Esophagus squamous epithelium (tissue), 5 donors: ENCODE measurements at places on chromosomes 16 and 17. TPM values are rescaled to one million over a fixed set of nuclear protein-coding genes. Genes with fewer than 3 reads are reported as not detected.

Gene CTF1
- total RNA-seq = 3.6 TPM

Gene TEFM
- total RNA-seq = 10.1 TPM

Gene UMOD
- not detected for total RNA-seq

Gene FOXL1
- not detected for total RNA-seq

Gene ACSM3
- 1.3 TPM for total RNA-seq

Gene SRL
- total RNA-seq = not detected

Gene KRTAP9-2
- not detected for total RNA-seq

Gene TAOK2
- 30.3 TPM for total RNA-seq

Gene C16orf96
- 0.04 TPM for total RNA-seq

Gene KRT17
- 84.2 TPM for total RNA-seq

Gene SHBG
- not detected for total RNA-seq

Gene GUCY2D
- total RNA-seq = not detected

Gene CD7
- total RNA-seq = 4.4 TPM

Gene CDR2L
- 5.3 TPM for total RNA-seq

Gene EXOC3L1
- total RNA-seq = 2.3 TPM

Gene KRT32
- total RNA-seq = 12.8 TPM

Gene SGCA
- 1.9 TPM for total RNA-seq

Gene TEX14
- total RNA-seq = not detected

Gene FAM83G
- 44.3 TPM for total RNA-seq

Gene ITGAL
- total RNA-seq = 1.3 TPM

Gene DDX19B
- total RNA-seq = 35.3 TPM

Gene ZACN
- not detected for total RNA-seq

Gene FADS6
- total RNA-seq = 0.44 TPM

Gene AOC2
- total RNA-seq = 0.61 TPM

Gene MRPL12
- 115 TPM for total RNA-seq

Gene HID1
- 1.7 TPM for total RNA-seq

Gene TEKT5
- total RNA-seq = not detected

Gene RASD1
- 6.4 TPM for total RNA-seq

Gene G6PC1
- not detected for total RNA-seq

Gene RRAD
- 68.7 TPM for total RNA-seq

Gene IRF8
- total RNA-seq = 8.8 TPM

Gene TPPP3
- total RNA-seq = 5.6 TPM

Gene NPIPB6
- total RNA-seq = 1.1 TPM

Gene DNAI2
- total RNA-seq = 0.19 TPM

Gene MGAT5B
- total RNA-seq = not detected

Gene KRT39
- not detected for total RNA-seq

Gene EVPL
- total RNA-seq = 222 TPM

Gene ALOX15B
- 49.8 TPM for total RNA-seq

Gene HEATR3
- total RNA-seq = 13.7 TPM
